ENCODE measurements at places on chromosomes 2 and 18.

- no peak for DNase-seq
These were observed 165.5 kb downstream of the L3MBTL4 start for GRCh38 chr18:6249170-6249569.

- no peak for DNase-seq
These were observed 20.0 kb upstream of the RNF149 start for GRCh38 chr2:101328474-101329007.

DNA sequence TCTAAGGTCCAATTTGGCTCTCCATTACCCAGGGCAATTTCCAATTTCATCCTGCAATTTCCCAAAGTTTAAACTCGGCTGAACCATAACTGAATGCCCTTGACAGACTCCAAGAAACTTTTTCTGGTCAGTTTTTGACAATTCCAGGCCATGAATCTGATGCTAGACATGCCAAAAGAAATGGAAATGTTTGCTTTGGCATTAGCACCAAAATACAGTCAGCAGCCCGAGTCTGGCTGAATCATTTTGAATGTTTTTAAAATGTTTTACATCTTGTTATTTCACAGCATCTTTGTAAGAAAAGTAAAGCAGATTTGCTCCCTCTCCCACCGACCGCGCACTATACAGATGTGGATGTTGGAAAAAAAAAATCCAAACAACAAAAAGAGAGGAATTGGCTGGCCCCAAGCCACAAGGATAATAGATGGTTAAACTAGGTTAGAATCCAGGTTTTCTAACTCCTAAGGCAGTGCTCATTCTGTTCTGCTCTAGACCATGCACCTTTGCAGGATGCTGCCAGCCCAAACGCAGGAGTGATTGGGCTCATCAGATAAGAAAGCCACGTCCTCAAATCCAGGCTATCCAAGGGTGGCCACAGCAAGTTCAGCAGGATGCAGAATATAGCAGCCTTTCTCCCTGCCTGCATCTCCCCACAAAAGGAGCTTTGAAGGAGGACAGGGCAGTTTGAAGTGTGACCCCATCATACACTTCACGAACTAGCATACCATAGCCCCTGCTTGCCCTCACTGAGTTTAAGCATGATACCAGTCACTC, 167.5 kb downstream of the ALK start:
- DNase-seq, result no peak

GRCh38 chr2:221616561-221616960, 44.5 kb upstream of the EPHA4 start:
- no peak for DNase-seq

DNA sequence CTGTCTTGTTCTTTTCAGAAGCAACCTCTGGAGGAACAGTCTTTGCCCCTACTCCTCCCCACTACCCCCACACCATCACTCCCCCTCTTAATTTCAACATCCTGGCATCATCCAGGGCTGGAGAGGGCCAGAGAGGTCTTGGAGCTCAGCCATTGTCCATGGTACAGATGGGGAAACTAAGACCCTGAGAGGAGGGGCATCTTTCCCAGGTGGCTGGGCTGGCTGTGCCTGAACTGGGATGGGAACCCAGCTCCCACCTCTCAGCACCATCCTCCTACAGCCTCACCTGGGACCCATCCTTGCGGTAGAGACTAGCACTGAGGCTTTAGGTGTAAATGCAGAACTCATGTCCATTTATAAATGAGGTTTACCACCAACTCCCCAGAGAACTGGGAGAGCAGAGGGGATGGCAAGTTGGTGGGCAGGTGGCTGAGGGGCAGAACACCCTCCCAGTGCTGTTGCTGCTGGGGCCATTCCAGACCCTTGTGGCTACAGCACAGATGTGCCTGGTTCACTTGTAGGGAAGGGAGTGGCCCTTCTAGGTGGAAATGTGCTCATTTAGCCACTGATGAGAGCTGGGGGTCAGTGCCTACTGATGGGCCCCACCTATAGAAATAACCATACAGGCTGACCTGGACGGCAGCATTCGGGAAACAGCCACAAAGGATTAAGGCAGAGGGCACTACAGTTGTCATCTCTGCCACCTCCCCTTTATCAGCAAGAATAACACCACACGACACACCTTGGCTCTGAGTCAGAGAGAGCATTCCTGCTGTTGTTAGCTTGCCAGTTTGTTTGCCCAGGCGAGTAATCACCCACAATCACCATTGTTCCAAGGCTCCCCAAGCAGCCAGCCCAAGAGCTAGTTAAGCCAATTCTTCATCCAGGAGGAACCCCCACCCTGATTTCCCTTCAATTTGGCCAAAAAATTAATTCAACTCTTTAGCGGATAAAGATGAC, 2.1 kb downstream of the MLPH start:
- DNase-seq, result no peak

DNA sequence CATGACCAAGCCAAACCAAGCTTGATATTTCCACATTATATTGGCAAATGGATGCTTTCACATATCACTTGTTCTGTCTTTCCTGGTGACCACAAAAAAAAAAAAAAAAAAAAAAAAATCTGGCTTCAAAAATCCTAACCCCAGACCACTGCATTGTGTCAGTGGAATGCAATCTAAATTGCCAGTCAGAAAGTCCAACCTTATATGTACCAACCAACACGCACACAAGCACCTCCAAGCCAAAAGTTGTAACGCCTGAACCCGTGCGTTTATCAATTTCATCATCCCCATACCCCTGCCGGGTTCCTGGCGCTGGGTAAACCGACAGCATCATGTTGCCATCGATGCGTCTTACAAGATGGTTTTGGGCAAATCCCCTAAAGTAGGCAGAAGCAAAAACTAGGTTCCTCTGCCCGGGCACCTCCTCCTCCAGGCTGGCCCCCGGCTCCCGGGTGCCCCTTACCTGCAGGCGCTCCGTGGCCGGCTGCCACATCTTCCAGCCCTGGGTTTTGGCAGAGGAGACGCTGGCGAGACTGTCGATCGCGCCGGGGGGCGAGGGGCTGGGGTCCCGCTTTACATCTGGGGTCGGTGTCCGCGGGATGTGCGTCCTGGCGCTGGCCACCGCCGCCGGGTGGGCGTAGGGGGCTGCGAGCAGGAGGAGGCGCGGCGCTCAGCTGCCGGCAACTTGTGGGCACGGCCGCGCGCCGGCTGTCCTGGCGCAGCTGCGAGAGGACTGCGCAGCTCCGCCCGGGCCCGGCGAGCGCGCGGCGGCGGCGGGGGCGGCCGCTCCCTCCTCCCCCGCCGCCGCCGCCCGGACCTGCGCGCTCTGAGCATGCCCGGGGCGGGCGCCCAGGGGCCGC, at the start of gene PID1:
Gene PID1 (minus strand): TSS at position 737 of the 860 bp plus-strand sequence. CDS start 244 bp downstream, at position 493.
- peak; percentile 9 for DNase-seq

DNA sequence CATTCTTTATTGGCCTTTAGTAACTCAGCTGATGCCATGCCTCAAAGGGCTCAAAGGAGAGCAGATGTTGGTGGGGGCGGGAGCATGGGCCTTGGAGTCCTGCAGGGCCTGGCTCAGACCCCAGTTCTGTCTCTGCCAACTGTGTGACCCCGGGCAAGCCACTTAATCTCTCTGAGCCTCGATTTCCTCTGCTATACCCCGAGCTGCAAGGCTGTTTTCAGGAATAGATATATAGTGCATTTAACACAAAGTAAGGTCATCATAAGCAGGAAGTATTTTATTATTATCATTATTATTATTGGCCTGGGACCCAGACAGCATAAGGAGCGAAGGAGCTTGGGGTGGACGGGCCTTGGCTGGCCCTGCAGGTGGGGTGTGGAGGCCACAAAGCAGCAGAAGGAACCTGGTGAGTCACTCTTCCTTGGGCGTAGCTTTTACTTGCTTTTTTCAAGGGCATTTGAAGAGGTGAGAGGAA, 162.7 kb downstream of the INHBB start:
- no peak for DNase-seq

- DNase-seq, result no peak
These were observed 1242.4 kb upstream of the ACVR2A start for GRCh38 chr2:146602383-146602782.

DNA sequence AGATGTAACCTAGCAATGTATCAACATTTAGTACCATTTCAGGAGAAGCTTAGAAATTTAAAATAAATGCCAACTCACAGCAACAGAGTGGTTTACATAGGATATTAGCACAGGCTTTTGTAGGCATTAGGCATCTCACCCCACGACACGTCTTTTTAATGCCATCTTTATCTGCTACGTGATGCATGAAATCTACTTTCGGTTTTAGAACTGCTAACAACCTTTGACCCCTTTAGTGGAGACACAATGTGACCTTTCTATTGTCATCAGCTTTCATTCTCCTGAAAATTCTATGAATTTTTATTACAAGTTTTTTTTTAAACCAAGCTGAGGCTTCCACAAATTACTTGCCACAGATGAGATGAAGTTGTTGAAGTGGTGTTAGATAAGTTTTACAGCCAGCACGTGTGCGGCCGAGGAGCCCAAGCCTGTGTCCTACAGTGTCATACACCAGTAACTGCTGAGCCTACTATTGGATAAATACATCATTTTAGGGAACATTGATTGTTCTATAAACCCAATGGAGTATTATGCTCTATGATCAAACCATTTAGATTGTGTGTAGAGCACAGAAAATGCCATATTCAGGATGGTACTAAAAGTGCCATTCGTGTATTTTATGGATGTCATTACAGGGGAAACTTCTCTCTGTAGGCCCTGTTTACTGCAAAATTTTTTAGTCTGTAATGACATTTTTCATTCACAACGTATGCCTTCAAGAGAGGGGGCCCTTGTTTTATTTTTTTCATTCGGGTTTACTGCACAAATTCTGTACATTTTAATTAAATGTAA, 151.6 kb downstream of the PTGR3 start:
- DNase-seq, result no peak

DNA sequence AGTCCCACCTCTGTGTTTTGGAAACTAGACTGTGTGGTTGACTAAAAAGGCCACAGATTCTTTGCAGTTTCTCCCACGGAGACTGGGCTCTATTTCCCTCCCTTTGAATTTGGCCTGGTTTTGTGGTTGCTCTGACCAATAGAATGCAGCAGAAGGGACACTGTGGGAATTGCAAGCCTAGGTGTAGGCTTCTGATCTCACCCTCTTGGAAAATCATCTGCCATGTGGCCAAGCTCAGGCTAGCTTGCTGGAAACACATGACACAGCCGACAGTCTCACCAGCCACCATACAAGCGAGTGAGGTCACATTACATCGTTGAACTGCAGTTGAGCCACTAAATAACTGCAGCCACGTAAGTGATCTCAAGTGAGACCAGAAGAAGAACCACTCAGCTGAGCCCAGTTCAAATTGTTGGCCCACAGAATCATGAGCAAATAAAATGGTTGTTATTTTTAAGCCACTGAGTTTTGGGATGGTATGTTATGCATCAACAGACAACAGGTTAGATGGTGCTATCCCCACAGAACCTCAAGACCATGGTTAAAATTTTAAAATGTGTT, 319.1 kb upstream of the MEX3C start:
- no peak for DNase-seq

DNA sequence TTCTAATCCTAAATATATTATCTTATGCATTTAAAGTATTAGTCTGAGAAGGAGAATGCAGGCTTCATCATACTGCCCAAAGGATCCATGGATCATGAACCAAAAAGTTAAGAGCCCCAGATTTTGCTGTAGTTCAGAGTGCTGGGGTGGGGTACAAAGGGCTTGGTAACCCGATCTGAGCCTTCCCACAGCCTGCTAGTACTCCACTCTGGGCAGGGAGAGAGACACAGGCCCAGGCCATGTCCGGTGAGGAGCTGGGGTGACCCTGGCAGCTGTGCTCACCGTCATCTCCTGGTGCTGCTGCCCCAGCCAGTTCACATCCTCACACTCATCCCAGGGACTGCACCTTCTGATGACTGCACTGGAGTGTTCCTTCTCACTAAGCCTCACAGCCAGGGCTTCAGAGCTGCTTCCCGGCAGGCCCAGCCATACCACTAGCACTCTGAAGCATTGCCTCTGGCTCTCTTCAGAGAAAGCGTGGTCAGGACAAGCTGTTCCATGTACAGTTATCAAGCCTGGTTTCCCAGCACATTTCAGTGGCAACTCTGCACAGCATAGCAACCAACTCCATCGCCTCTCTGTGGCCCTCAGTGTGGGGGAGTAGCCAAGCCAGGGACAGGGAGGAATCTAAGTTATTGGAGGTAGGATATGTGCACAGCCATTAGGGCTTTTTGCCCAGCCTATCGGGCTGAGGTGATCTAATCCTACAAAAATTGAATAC, 189.0 kb upstream of the CTAGE1 start:
- DNase-seq, result no peak

DNA sequence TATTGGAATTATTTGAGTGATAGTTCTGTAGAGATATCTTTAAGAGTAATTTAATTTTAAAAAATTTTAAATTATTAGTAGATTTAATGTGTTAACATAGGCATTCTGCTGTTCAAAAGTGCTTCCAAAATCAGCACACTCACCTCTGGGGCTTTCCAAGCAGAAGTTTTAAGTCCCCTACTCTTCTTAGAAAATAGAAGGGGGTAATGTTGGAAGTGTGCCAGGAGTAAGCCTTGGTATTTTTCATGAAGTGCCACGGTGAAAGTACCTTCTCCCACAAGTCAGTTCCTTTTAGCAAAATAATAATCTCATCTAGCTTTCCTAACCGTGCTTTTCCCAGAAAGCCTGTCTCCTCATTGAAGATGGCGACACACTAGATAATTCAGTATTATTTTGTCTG, 3.9 kb upstream of the TNFRSF11A start:
- DNase-seq, result no peak

DNA sequence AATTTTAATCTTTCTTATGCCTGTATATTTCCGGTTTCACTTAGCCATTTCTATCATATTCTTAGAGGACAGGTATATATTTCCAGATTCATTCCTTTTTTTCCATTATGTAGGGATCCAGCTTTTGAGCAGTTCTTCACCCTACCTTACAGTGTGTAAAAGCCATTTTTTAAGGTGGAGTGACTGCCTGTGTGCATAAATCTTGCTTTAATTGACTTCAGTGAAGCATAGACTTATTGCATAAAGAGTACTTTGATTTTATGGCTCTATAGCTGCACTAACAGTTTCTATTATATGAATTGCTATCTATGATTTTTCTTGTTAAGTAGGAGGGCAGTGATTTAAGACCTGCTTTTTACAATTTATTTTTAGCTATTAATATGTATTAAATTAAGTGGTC, 132.6 kb downstream of the NYAP2 start:
- DNase-seq, result no peak

DNA sequence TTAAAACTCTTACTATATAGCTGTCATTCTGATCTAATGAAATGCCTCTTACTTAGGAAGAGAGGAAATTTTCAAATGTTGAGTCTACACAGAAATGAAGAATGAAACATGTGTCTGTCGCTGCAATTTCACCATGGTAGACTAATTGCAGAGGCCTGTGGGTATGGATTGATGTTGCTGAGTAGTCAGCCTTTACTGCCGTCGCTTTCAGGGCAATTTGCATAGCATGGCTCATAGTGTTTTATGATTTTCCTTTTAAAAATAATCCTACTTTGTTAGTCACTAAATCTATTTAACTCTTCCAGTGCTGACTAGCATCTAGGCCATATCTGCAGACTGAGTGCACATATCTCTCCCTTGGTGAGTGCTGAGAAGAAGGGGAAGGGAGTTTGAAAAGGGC, 819.2 kb downstream of the SATB2 start:
- DNase-seq, result no peak

- no peak for DNase-seq
These were observed 1049.3 kb upstream of the CDH2 start for GRCh38 chr18:29226213-29226612.

- DNase-seq, result no peak
These were observed 78.8 kb upstream of the TTN start for GRCh38 chr2:178886006-178886405.

- DNase-seq, result no peak
These were observed 267.9 kb upstream of the TNP1 start for GRCh38 chr2:217127744-217128143.

GRCh38 chr2:128500138-128500800, 181.6 kb upstream of the HS6ST1 start:
- DNase-seq, result no peak

Measured in neural crest cell (in vitro differentiated cells).